ENCODE measurements at places on chromosomes 1 and 21.

DNA sequence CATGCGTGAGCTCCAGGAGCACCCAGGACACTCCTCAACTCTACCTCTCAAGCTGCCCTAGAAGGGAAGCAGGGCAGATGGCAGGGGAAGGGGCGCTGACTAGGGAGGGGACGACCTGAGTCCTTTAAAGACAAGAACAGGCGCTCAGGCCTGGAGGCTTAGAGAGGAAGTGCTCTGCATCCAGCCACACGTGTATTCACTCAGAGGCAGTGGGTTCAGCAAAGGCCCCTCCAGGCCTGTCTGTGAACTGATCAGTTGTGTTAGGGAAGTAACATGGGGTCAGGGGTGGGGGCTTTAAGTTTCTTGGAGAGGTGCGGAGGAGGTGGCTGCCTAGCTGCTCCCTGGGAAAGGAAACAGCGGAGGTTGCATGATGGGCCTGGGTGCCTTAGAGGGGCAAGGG is 37.1 kb upstream of the ARF1 start:
- DNase-seq = no peak

DNA sequence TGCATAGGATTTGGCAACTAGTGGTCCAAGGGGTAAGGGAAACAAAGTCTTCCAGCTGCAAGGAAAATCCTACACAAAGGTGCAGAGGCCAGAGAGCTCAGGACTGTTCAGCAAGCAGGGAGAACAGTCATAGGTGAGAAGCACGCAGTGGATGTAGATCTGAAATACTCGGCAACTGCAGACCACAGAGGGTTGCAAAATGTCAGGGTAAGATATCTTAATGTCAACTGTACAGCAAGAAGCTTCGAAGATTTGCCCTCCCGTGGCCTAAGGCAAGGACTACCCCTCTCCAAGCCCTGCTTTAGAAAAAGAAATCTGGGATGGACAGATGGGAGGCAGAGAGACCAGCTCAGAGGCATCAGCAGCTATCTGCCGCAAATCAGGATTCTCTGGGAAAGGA is 153.4 kb upstream of the IRF2BP2 start:
- DNase-seq = no peak

DNA sequence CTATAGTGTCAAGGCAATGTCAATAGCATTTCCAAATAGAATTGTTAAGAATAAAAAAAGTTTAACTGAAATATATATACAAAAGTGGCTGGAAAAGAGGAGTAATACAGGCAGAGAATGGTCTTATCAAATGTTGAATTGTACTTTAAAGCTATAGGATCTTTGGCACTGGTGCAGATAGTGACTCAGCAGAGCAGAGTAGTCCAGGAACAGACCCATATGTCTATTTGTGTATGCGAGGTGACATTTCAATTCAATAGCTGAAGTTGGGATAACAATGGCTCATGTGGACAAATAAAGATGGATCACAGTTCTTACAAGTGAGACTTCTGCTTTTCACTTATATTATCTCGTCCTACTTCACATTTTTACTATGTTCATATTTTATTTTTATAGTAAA is 543.0 kb upstream of the B3GALT2 start:
- DNase-seq = no peak

- DNase-seq = no peak
Observed at GRCh38 chr1:57041901-57042300, 76.1 kb upstream of the C8B start.

DNA sequence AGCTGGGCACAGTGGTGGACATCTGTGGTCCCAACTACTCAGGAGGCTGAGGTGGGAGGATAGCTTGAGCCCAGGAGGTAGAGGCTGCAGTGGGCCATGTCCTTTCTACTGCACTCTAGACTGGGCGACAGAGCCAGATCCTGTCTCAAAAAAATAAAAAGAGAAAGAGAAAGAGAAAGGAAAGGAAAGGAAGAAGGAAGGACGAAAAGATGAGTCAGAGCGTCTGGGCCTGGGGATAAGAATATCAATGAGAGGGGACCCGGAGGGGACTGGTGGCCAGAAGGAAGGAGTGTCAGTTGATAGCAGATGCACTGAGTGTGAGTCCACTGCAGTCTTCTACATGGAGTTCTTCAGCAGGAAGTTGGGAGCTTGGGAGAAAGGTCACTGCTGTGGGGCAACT is 75.6 kb downstream of the SYT6 start:
- DNase-seq = no peak

GRCh38 chr1:234631721-234632125 is 21.7 kb upstream of the IRF2BP2 start:
- DNase-seq = no peak

DNA sequence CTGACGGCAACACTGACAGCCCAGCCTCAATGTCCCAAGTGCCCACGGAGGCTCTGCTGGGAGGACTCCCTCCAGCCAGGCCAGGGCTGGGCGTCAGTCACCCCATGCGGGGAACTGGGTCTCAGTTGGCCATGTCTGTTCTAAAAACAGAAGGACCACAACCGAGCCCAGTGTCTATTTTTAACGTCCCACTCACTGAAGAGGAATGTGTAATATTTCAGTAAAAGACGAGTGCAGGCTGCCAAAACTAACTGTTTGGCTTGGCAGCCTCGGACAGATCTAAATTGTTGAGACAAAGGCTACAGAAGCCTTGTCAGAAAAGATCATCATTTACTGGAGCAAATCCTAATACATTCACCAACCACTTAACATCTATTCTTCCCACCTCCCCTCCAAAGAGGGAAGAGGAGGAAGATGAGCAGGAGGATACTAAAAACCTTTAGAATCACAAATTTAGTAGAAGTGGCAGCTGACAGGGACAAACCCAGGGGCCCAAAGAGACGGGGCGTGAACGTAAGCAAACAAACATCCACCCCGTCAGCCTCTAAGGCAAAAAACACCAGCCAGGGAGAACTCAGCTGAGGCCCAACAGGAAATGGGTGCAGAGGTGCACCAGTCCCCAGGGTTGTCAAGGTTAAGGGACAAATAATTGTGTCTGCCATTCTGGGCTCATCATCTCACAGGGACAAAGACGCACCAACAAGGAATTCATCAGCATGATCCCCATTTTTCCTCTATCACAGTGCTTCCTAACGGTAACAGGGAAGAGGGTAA is 18.7 kb downstream of the C1orf198 start:
- DNase-seq = no peak

GRCh38 chr1:101816262-101816661 is 180.5 kb downstream of the OLFM3 start:
- DNase-seq = no peak

DNA sequence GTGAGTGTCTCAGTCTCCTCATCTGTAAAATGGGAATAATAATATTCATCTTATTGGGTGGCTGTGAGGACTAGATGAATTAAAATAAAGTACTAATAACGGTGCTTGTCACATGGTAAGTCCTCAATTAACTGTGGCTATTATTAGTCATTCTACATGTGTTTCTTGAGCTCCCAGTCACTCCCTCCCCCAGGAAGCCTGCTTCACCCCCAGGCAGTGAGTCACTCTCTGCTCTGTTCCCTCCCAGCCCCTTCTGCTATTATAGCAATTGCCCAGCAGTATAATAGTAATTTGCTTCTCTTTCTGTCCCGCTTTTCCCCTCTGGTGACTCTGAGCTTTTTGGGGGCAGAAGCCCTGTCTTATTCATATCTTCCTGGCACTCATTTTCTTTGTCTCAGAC is 102.0 kb downstream of the BEND5 start:
- no peak for DNase-seq

GRCh38 chr21:29351691-29352090 is 53.0 kb downstream of the BACH1 start:
- DNase-seq = no peak

- no peak for DNase-seq
Observed at GRCh38 chr1:209382231-209383100, 201.0 kb upstream of the CAMK1G start.
